ENCODE measurements at places on chromosomes 6 and 20.

- no peak for DNase-seq
Measured at GRCh38 chr6:22726966-22727365, 157.6 kb downstream of the HDGFL1 start.

- peak; percentile 72 for DNase-seq
Measured at GRCh38 chr6:106446287-106446885, 85.9 kb downstream of the CRYBG1 start.

DNA sequence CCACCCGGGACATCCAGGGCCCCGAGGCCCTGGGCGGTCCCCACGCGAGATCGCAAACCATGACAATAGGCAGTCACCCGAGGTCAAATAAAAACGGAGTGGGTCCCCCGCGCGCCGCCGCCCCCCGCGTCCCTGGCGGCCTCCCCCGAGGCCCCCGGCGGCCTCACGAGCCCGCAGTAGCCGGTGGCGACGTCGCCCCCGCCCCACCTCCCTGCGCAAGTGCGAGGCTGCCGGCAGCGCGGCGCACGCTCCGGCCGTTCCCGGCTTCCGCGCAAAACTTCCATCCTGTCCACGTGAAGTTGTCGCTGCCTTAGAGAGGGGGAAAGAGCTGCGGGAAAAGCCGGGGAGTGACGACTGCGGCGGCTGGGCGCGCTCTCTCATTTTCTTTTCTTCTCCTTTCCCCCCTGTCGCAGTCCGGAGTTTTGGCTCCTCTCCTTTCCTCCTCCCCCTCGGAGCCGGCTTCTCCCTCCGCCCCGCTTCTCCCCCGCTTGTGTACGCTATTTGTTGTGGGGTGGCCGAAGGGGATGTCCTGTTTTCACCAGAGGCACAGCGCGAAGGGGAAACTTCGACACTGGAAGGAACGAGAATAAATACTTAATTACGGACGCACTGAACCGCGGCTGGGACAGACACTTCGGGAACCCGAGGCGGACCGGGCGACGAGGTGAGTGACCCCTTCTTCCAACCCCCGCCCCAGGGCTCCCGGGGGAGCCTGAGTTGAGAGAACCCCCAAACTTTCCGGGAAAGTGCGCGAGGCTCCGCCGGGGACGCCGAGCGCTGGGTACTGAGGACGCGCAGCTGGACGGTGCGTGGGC lies at the start of gene EYA4:
TSS of gene EYA4 (plus strand) at position 272 of the 815 bp plus-strand sequence. CDS start 33,424 bp downstream, outside the sequence.
- DNase-seq: peak; percentile 29

- DNase-seq: peak; percentile 89
Measured at GRCh38 chr20:49699200-49699992, 14.3 kb downstream of the B4GALT5 start.

GRCh38 chr6:169166896-169167580 lies 86.6 kb downstream of the THBS2 start:
- no peak for DNase-seq

DNA sequence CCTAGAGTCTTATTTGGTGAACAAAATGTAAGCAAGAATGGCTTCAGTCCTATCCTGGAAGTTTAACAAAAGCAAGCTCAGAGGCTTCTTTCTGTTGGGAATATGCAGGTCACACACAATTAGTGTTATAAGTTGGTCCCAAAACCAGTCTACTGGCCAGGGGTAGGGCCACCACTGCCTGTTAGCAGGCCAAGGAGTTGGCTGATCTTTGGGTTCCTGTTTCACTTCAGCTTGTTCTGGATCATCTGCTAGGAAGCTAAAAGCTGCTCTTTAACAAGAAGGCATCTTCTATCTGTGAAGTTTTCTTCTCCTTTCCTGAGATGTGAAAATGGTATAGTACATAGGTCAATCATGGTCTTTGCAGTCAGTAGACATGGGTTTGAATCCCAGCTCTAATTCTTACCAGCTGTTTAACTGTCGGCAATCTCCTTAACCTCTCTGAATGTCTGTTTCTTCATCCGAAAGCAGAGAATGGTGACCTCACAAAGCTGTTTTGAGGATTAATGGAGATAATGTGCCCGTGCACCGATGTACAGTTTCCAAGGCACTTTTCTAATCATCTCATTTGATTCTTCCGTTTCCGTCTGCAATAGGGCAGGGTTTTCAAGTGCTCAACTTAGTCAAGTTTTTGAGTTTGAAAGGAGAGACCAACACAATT lies 271.2 kb upstream of the TAB2 start:
- DNase-seq: peak; percentile 36

DNA sequence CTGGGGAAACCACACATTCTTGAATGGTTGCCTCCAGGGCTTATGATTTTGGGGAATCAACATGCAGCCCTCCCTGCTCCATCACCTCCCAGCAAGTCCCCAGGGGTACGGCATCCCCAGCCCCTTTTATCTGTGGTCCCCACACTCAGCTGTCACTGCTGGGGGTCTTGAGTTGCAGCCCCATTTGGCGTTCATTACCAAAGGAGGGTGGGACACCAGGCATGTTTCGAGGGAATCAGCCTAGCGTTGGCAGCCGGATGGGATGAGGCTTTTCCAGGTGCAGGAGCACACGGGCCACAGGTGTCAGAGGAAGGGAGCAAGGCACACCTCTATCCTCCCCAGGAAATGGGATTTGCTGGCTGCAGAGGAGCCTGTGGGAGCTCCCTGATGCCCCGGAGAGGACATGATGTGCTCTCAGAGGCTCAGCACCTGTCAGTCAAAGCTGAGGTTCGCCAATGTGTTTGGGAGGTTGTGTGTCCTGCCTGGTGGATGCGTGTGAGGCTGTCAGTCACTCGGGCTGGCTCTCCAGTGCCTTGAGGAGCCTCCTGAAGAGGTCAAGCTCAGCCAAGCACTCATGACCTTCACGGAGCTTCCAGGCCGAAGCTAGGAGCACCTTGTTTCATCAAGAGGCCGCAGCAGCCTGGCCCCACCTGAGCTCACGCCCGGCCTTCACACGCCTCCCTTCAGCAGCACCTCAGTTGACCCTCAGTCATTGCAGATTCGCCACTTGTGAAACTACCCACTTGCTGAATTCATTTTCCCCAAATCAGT lies 95.0 kb downstream of the ERMARD start:
- no peak for DNase-seq

DNA sequence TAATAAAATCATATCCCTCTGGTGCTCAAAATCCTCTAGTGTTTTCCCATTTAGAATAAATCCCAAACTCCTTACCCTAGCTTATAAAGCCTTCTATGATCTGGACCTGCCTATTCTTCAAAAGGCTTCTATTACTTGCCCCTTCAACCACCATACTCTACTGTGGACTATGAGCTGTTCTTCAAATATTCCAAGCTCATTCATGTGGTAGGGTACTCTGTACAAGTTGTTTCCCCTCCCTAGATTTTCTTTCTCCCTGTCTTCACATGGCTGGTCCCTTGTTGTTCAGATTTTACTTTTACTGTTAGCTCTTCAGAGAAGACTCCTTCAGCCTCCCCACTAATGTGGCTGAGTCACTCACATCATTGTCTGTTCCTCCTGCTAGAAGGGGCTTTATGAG lies 193.2 kb downstream of the OGFRL1 start:
- DNase-seq: no peak

- DNase-seq: no peak
Measured at GRCh38 chr6:26016963-26017631, 54.5 kb downstream of the TRIM38 start.

DNA sequence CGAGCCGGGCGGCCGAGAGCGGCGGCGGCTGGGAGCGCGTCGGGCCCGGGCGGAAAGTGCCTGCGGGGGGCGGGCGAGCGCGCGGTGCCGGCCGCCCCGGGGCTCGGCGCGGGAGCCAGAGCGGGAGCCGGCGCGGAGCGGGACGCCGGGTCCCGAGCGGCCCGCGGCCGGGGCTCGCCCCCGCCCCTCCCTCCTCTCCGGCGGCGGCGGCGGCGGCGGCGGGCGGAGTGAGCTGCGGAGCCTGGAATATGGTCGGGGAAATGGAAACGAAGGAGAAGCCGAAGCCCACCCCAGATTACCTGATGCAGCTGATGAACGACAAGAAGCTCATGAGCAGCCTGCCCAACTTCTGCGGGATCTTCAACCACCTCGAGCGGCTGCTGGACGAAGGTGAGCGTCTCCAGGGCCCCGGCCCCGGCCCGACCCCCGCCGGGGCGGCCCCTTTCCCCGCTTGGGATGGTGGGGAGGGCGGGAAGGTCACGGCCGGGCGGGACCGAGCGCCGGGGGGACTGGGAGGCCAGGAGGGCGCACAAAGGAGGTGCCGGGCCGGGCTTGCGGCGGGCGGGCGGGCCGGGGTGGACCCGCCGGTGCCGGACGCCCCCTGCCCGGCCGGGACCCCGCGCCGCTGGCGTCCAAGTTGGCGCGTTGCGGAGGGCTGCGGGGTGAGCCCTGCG lies 565 bp downstream of the QKI start:
- no peak for DNase-seq

DNA sequence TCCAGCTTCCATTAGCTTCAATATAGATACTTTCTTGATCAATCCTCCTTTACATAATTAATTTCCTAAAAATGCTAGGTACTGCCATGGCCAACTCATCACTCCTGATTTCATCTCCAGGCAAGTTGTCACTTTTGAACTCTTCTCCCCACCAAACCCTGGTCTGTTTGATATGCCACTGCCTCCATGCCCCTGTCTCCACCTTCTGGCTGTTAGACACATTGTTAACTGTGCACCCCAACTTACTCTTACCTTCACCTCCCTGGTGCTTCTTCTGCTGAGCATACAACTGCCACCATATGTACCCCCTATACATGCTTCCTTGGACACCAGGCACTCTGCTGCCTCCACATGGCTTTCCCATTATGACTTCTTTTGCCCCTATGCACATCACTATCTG lies 21.9 kb upstream of the AIG1 start:
- no peak for DNase-seq

DNA sequence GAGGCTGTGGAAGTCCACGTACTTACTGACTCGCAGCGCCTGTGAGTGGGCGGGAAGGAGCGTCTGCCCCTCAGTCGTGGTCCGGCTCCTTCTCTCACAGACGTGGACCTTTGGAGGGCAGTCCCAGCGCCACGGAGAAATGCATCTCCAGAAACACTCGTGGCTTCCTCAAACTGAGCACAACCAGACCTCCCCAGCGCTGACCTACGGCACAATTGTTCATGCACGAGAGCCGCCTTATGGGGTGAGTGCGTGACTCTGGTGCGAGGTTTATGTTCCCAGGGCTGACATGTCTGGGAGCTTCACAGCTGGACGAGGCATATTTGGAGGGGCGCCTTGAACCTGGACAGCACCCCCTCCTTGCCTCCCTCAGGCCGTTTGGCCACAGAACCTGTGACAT lies 29.7 kb downstream of the FRMD1 start:
- no peak for DNase-seq

DNA sequence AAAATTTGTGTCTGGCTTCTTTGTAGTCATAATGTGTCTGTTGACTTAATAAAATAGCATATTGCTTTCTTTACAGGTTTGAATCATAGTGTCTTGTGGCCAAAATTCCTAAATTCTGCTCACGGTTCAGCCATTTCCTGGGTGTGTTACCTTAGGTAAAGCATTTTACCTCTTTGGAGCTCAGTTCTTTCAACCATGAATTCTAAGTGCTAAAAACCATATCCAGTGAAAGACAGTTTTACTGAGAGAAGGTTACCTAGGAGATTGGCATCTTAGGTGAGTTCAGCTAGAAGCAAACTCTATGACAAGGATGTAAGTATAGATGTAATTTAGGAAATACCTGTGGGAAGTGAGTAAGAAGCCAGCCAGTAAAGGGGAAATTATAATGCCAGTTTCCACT lies 20.7 kb downstream of the CRYBG1 start:
- DNase-seq: no peak

DNA sequence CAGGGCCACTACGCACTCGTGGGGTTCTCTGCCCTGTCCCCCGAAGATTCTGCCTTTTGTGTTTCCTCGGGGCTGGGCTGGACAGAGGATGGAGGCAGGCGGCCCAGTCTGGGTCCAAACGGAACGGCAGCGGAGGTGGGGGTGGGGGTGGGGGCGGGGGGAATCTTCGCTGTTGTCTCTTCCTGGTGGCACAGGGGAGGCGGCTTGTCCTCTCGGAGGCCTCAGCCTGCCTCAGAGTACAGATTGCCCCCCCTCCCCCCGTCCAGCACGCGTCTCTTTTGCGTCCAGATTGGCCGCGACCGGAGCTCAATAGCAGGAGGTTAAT lies 1.4 kb upstream of the INSM1 start:
- no peak for DNase-seq

DNA sequence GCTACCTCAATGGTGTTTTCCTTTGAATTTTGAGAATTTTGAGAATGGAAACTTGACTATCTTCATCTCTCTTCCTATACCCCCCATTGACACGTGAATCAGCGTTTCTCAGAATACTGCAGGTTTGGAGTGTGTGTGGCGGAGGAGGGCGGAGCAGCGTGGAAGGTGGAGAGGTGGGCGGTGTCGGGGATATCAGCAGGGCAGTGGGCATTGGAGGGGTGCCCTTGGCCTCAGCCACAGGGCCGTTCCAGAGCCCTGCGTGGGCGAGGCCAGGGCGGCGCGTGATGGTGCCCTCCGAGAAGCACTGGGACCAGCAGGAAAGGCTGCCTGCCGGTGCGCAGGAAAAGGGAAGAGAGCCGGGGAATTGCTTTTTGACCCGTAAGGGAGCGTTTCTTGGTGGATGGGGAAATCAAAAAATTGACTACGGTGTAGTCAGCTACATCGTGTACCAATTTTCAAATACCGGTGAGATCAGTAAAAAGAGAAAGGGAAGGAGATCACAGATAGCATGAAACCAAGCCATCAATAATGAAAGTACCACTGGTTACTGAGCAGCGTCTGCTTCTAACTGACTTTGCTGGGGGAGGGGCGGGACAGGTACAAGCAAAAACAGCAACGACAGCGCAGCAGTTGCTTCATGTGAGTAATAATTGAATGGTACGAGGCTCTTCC lies 82.7 kb upstream of the DUSP22 start:
- no peak for DNase-seq

- DNase-seq: no peak
Measured at GRCh38 chr6:164693944-164694343, 615.5 kb downstream of the C6orf118 start.

- peak; percentile 36 for DNase-seq
Measured at GRCh38 chr6:153032255-153032882, 29.9 kb upstream of the MTRF1L start.

- peak; percentile 46 for DNase-seq
Measured at GRCh38 chr6:133891149-133891926, 2.4 kb downstream of the TCF21 start.

- no peak for DNase-seq
Measured at GRCh38 chr6:12324748-12325147, 34.6 kb downstream of the EDN1 start.

- DNase-seq: no peak
Measured at GRCh38 chr6:73308712-73309534, 45.2 kb downstream of the DPPA5 start.

All from suppressor macrophage treated with lipopolysaccharide for 1 hour (primary cell).